ENCODE measurements at places on chromosomes 1 and 21.

DNA sequence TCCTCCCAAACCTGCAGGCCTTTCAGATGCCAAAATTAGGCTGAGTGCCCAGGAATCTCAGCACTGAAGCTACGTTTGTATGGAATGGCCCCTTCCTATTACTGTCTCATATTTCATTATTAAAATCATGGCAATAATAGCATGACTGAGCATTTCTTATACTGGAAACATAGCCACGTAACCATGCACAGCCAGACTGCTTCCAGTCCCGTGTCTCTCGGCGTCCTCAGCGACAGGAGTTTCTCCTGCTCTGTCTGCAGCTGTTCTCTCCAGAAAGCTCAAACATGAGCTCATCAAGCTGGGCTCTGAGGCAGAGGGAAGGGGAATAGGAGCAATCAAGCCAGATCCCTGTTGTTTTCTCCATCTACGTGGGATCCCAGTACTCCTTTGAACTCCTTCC, 104.0 kb downstream of the CDC7 start:
- no peak overlapping the region for H3K4me3 ChIP-seq
- DNase-seq, result no peak
- peaks cover 7% of the 10 kb centered on the region for H3K4me1 ChIP-seq
- H3K27me3 ChIP-seq, result no peaks in the 10 kb centered on the region

- H3K27ac ChIP-seq, result peak overlapping the region; percentile 67
- H3K36me3 ChIP-seq, result no peaks in the 10 kb centered on the region
- H3K4me1 ChIP-seq, result peaks cover 20% of the 10 kb centered on the region
- no peak for DNase-seq
- H3K4me3 ChIP-seq, result peak overlapping the region; percentile 73
- H3K27me3 ChIP-seq, result peaks cover 21% of the 10 kb centered on the region
Observed at GRCh38 chr1:244075247-244075722, 24.2 kb downstream of the ZBTB18 start.

- H3K4me3 ChIP-seq, result no peak overlapping the region
- no peaks in the 10 kb centered on the region for H3K36me3 ChIP-seq
- H3K27ac ChIP-seq, result no peak overlapping the region
- DNase-seq, result no peak
- H3K27me3 ChIP-seq, result no peaks in the 10 kb centered on the region
Observed at GRCh38 chr1:37158113-37158749, 123.9 kb upstream of the GRIK3 start.

- H3K36me3 ChIP-seq, result no peaks in the 10 kb centered on the region
- no peak overlapping the region for H3K4me3 ChIP-seq
- DNase-seq, result no peak
- H3K4me1 ChIP-seq, result no peaks in the 10 kb centered on the region
- H3K27me3 ChIP-seq, result no peaks in the 10 kb centered on the region
Observed at GRCh38 chr1:57835620-57836019, 411.8 kb upstream of the DAB1 start.

- H3K27ac ChIP-seq, result no peak overlapping the region
- peaks cover 7% of the 10 kb centered on the region for H3K4me1 ChIP-seq
Observed at GRCh38 chr1:111729271-111729921, 9.8 kb downstream of the INKA2 start.

- H3K36me3 ChIP-seq, result no peaks in the 10 kb centered on the region
- peak overlapping the region; percentile 90 for H3K4me3 ChIP-seq
- peaks cover 18% of the 10 kb centered on the region for H3K27me3 ChIP-seq
- no peak for DNase-seq
Observed at GRCh38 chr1:179814546-179814838, 63.1 kb downstream of the TOR1AIP2 start.

- H3K27ac ChIP-seq, result no peak overlapping the region
- peak overlapping the region; percentile 49 for H3K4me3 ChIP-seq
- H3K27me3 ChIP-seq, result peaks cover 33% of the 10 kb centered on the region
- H3K4me1 ChIP-seq, result peaks cover 2% of the 10 kb centered on the region
Observed at GRCh38 chr1:164559342-164560051, 513 bp downstream of the PBX1 start.

DNA sequence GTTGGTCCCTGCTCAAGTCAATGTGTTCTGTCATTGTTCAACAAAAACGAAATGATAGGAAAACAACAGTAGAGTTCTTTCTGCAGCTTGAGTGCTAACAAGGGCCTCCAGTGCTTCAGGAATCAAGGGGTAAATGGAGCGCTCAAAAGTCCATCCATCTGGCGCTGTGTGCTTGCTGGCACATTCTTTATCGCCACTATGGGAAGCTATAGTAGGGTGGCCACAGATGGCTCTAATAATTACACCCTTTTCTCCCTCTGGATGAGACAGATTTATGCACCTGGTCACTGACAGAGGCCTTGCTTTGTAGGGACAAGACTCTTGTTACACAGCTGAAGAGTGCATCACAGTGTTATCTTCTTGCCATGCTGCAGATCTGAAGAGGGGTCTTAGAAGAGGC, 136.0 kb downstream of the GDAP2 start:
- no peak overlapping the region for H3K4me3 ChIP-seq

- H3K4me1 ChIP-seq, result peaks cover 37% of the 10 kb centered on the region
- H3K27ac ChIP-seq, result peak overlapping the region; percentile 39
- peak; percentile 70 for DNase-seq
- H3K4me3 ChIP-seq, result peak overlapping the region; percentile 39
- H3K36me3 ChIP-seq, result no peaks in the 10 kb centered on the region
- peaks cover 7% of the 10 kb centered on the region for H3K27me3 ChIP-seq
Observed at GRCh38 chr1:206679738-206680211, 4.9 kb upstream of the MAPKAPK2 start.

GRCh38 chr1:234062166-234062565, 157.7 kb downstream of the SLC35F3 start:
- H3K36me3 ChIP-seq, result no peaks in the 10 kb centered on the region
- no peak overlapping the region for H3K27ac ChIP-seq
- peaks cover 2% of the 10 kb centered on the region for H3K27me3 ChIP-seq
- H3K4me1 ChIP-seq, result no peaks in the 10 kb centered on the region
- H3K4me3 ChIP-seq, result no peak overlapping the region

- no peak for DNase-seq
- no peaks in the 10 kb centered on the region for H3K4me1 ChIP-seq
- H3K4me3 ChIP-seq, result no peak overlapping the region
- H3K36me3 ChIP-seq, result no peaks in the 10 kb centered on the region
- no peak overlapping the region for H3K27ac ChIP-seq
Observed at GRCh38 chr1:215719552-215719951, 152.4 kb downstream of the KCTD3 start.

- no peaks in the 10 kb centered on the region for H3K4me1 ChIP-seq
- peaks cover 5% of the 10 kb centered on the region for H3K27me3 ChIP-seq
- no peaks in the 10 kb centered on the region for H3K36me3 ChIP-seq
- H3K4me3 ChIP-seq, result no peak overlapping the region
Observed at GRCh38 chr1:210099921-210100320, 132.7 kb upstream of the SERTAD4 start.

- peak overlapping the region; percentile 99 for H3K4me3 ChIP-seq
- peak overlapping the region; percentile 77 for H3K27ac ChIP-seq
- H3K4me1 ChIP-seq, result peaks cover 58% of the 10 kb centered on the region
- peaks cover 62% of the 10 kb centered on the region for H3K36me3 ChIP-seq
- peak; percentile 65 for DNase-seq
Observed at GRCh38 chr1:203308328-203308922, 3.1 kb downstream of the BTG2 start.

DNA sequence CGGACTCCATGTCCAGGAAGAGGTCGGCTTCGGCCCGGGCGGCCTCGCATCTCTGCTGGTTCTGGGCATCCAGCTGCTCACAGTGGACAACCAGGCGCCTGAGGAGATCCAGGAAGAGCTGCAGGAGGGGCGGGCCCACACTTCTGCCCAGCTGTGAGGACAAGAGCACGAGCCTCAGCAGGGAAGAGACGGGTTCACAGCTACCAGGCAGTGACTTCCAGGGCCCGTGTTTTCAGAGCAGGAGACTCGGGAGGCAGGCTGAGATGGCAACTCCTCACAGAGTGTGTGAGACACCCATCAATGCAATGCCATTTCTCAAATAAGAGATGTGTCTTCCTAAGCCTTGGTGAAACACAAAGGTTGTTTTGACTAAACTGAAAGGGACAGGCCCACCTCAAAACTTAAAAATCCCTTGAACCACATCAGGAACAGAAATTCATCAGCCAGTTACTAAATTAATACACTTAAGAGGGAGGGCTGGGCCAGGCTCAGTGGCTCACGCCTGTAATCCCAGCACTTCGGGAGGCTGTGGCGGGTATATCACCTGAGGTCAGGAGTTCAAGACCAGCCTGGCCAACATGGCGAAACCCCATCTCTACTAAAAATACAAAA, 43.4 kb downstream of the URB1 start:
- DNase-seq, result no peak
- peaks cover 82% of the 10 kb centered on the region for H3K36me3 ChIP-seq
- H3K27ac ChIP-seq, result no peak overlapping the region
- H3K4me3 ChIP-seq, result no peak overlapping the region

GRCh38 chr1:19229828-19230325, 19.8 kb upstream of the UBR4 start:
- peak overlapping the region; percentile 26 for H3K27ac ChIP-seq
- DNase-seq, result no peak
- no peaks in the 10 kb centered on the region for H3K27me3 ChIP-seq

GRCh38 chr1:55446351-55446750, 231.2 kb upstream of the USP24 start:
- H3K4me1 ChIP-seq, result peaks cover 2% of the 10 kb centered on the region
- H3K27ac ChIP-seq, result no peak overlapping the region
- no peaks in the 10 kb centered on the region for H3K36me3 ChIP-seq
- H3K4me3 ChIP-seq, result no peak overlapping the region
- DNase-seq, result peak; percentile 12
- H3K27me3 ChIP-seq, result peaks cover 15% of the 10 kb centered on the region

- DNase-seq, result no peak
- no peaks in the 10 kb centered on the region for H3K4me1 ChIP-seq
- H3K36me3 ChIP-seq, result no peaks in the 10 kb centered on the region
Observed at GRCh38 chr1:215007880-215008279, 74.7 kb upstream of the KCNK2 start.

GRCh38 chr1:224067621-224068457, 46.1 kb upstream of the FBXO28 start:
- H3K36me3 ChIP-seq, result no peaks in the 10 kb centered on the region
- H3K4me1 ChIP-seq, result peaks cover 4% of the 10 kb centered on the region
- no peak for DNase-seq
- H3K4me3 ChIP-seq, result no peak overlapping the region
- H3K27me3 ChIP-seq, result peaks cover 19% of the 10 kb centered on the region
- H3K27ac ChIP-seq, result no peak overlapping the region

DNA sequence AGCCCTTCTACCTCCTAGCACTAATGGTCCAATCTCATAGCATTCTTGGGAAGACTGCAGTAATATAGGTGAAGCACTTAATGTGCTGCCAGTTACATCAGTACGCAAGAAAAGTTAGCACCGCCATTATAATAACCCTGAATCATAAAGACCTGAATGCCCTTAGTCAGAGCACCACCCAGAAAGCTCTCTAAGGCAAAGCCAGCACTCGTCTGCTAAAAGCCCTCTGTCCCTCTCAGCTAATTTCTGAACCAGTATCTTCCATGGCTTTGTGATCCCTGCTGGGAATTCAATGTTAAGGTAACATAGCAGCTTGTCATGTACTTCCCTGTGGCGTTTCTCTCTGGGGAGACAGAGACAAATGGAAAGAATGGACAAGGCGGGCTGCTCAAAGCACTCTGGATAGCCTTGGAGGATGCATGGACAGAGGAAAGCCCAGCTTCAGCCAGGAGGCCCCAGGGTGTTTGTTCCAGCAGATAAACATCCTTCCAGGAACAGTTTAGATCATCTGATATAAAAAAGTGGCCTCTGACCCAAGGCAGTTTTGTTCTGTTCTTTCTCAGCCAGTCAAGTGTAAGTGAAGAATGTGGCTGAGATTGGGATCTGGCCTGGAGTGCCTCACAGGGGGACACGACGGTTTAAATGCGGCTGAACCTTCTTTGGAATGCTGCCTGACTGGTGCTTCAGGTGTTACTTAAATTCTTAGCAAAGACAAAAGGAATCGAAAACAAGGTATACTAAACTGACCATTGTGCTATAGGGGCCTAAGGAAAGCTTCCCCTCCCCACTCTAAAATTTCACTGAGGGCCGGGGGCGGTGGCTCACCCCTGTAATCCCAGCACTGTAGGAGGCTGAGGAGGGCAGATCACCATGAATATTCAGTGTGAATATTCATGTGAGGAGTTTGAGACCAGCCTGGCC, 58.1 kb upstream of the VTCN1 start:
- no peaks in the 10 kb centered on the region for H3K4me1 ChIP-seq
- H3K27ac ChIP-seq, result no peak overlapping the region
- DNase-seq, result no peak
- H3K4me3 ChIP-seq, result no peak overlapping the region

GRCh38 chr21:45129189-45129923, 55.0 kb downstream of the ADARB1 start:
- H3K36me3 ChIP-seq, result peaks cover 2% of the 10 kb centered on the region
- peaks cover 24% of the 10 kb centered on the region for H3K4me1 ChIP-seq
- H3K4me3 ChIP-seq, result no peak overlapping the region
- DNase-seq, result no peak

- peaks cover 33% of the 10 kb centered on the region for H3K27me3 ChIP-seq
- peak; percentile 92 for DNase-seq
- no peaks in the 10 kb centered on the region for H3K4me1 ChIP-seq
- H3K36me3 ChIP-seq, result no peaks in the 10 kb centered on the region
Observed at GRCh38 chr1:204207136-204207616, 6.6 kb downstream of the GOLT1A start.

GRCh38 chr1:93694039-93694438, 12.4 kb upstream of the BCAR3 start:
- H3K27me3 ChIP-seq, result peaks cover 15% of the 10 kb centered on the region
- no peak overlapping the region for H3K4me3 ChIP-seq
- DNase-seq, result no peak
- peak overlapping the region; percentile 23 for H3K27ac ChIP-seq
- no peaks in the 10 kb centered on the region for H3K36me3 ChIP-seq

- no peaks in the 10 kb centered on the region for H3K36me3 ChIP-seq
- H3K4me1 ChIP-seq, result peaks cover 26% of the 10 kb centered on the region
- H3K27ac ChIP-seq, result no peak overlapping the region
- H3K4me3 ChIP-seq, result no peak overlapping the region
Observed at GRCh38 chr1:31510853-31511789, 65.2 kb upstream of the TINAGL1 start.

DNA sequence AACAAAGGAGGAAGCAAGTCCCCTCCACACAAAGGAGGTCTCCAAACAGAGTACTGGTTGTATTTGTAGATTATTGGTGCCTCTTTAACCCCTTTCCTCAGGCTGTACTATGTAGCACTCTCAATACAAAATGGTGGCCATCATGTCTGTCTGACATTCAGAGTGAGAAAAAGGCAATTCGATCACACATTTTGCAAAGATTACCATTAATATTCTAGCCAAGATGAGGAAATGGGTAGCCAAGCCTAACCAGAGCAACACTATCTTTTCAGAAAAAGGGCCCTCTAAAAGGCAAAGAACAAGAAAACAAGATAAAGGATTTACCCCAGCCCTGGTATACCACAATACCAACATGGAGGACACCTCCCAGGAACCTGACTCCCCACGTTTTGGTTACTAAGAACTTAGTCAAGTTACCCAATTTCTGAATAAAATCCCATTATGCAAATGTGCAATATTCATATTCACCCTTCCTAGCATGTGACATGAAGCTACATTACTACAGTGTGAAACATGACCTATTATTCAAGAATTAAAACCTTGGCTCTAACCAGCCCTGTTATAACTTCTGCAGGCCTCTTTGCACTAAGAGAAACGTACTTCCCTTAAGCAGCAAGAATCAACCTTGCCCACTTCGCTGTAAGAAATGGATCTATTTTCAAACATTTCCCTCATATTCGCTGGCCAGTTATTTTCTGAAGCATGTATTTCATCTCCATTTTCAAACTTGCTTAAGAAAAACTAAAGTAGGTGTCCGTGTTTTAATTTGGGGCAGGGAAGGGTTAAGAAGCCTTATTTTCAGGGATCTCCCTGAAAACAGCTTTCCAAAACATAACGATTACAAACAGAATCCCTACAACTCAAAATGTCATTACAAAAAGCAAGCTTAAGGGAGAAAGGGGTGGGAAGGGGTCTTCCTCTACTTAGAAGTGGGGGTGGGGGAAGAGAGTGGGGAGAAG, 2.1 kb downstream of the KDM5B start:
- H3K27me3 ChIP-seq, result peaks cover 8% of the 10 kb centered on the region
- H3K4me3 ChIP-seq, result peak overlapping the region; percentile 85
- H3K36me3 ChIP-seq, result peaks cover 13% of the 10 kb centered on the region
- DNase-seq, result peak; percentile 69
